ENCODE measurements at places on chromosomes 16 and 17. TPM values are rescaled to one million over a fixed set of nuclear protein-coding genes. Genes with fewer than 3 reads are reported as not detected.

The CWC25 gene
- total RNA-seq = 7.6 TPM

The BCAS3 gene
- 7.1 TPM for total RNA-seq

The ATP2A3 gene
- total RNA-seq = 0.84 TPM

The ZNF668 gene
- 13.1 TPM for total RNA-seq

The LITAFD gene
- total RNA-seq = not detected

The SLC16A11 gene
- 0.15 TPM for total RNA-seq

The TK2 gene
- 17.5 TPM for total RNA-seq
